ENCODE measurements at places on chromosomes 3 and 15.

DNA sequence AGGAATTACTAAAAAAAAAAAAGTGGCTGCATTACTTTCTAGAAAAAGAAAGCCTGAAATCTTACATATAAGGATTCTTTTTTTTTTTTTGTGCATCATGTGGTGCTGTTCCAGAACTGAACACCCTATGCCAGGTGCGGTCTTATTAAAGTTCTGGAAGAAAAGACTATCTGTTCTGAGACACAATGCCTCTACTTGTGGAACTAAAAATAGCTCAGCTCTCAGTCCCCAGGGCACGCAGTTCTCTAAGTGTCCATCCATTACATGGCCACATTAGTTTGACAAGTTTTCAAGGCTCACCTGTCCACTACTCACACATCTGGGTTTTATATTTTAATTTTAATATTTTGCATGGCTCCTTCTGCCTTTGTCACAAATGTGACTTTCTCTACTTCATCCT, 126.6 kb upstream of the ADAMTS9 start:
- DNase-seq, result no peak

DNA sequence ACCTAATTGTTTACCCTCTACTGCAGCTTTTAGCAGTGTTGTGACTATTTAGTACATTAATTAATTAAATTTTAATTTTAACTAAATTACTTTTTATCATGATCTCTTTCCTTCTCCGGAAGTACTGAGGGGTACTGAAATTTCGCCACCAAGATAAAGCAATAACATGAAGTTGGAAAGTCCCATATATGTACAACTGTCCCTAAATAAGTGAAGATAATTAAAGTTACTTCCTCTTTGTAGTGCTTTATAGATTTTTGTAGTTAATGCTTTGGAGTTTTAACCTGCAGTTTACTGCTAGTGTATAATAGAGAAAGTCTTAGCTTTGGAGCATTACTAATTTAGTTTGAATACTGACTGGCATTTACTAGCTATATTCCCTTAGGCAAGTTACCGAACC, 325.3 kb downstream of the NAALADL2 start:
- DNase-seq, result no peak

GRCh38 chr3:101577286-101577685, 3.3 kb downstream of the PCNP start:
- no peak for DNase-seq

DNA sequence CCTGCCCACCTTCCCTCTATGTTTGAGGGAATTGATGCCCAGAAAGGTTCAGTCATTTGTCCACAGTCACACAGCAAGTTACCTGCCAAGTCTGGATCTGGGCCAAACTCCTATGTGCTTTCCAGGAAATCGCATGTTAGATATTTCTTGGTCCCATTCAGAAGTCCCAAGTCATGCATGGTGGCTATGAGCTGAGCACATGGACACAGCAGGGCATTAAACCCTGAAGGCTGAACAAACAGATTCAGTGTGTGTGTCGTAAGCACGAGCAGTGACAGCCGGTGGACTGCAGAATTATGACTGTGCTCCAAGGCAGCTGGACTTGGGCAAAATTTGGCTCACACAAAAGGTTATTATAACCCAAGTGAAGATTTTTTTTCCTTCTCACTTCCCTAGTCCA, 11.4 kb upstream of the SLC6A6 start:
- no peak for DNase-seq

- DNase-seq, result no peak
Measured at GRCh38 chr3:188026191-188026968, 127.6 kb upstream of the LPP start.

- no peak for DNase-seq
Measured at GRCh38 chr3:80870476-80871041, 890.9 kb downstream of the GBE1 start.

DNA sequence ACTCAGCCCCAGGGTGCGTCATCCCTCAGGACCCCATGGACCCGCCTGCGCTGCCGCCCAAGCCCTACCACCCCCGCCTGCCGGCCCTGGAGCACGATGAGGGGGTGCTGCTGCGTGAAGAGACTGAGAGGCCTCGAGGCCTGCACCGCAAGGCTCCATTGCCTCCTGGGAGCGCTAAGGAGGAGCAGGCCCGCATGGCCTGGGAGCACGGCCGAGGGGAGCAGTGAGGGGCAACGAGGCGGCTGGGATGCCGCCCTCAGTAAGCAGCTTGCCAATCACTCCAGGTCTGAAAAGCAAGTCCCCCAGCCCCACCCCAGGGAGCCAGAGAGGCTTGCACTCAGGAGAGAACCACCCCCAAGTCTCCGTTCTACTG, 3.8 kb upstream of the MANF start:
- no peak for DNase-seq

- DNase-seq, result no peak
Measured at GRCh38 chr3:69214241-69214640, 91.8 kb upstream of the LMOD3 start.

DNA sequence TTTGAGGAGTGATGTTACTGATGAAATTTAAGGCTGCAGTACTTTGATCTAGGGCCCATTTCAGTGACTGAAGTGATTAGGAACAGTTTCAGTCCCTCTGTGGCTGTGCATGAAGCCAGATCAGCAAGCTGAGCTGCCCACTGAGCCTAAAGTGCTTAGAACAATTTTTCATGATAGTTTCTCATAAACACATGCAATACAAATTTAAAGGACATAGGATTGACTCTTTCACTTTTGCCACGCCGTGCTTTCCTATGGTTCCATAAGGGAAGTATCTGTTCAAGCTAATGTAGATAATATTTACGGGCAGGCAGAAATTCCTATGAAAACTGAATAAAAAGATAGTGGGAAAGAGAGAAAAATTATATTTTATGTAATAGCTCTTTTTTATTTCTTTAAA, 10.6 kb downstream of the ANKUB1 start:
- DNase-seq, result no peak

- DNase-seq, result no peak
Measured at GRCh38 chr3:63639806-63640205, 12.7 kb upstream of the SNTN start.

- DNase-seq, result no peak
Measured at GRCh38 chr15:42085236-42085605, 9.1 kb downstream of the PLA2G4D start.

DNA sequence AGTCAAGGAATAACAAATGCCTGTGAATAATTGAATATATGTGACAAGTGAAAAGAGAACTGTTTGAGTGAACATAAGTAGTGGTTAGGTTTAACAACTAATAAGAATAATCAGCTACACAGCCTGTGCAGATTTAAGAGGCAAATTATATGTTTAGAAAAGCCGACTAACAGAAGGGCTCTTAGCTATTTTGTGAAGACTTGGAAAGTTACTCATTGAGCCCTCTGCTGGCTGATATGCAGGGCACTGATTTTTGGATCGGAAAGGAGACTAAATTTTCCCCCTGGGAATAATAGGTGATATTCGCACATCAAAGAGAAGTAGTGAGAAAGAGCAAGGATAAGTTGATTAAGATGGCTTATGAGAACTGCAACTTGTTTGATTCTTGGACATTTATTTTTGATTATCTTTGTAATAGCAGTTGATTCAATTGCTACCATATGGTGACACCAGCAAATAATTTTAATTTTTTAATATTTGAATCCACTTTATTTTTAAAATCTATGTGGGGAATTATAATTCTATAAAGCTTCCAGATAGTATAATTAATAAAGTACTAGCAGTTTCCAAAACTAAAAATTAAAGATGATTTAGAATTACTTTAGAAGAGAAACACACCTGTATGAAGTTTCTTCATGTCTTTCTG, 156.2 kb downstream of the NLGN1 start:
- no peak for DNase-seq

DNA sequence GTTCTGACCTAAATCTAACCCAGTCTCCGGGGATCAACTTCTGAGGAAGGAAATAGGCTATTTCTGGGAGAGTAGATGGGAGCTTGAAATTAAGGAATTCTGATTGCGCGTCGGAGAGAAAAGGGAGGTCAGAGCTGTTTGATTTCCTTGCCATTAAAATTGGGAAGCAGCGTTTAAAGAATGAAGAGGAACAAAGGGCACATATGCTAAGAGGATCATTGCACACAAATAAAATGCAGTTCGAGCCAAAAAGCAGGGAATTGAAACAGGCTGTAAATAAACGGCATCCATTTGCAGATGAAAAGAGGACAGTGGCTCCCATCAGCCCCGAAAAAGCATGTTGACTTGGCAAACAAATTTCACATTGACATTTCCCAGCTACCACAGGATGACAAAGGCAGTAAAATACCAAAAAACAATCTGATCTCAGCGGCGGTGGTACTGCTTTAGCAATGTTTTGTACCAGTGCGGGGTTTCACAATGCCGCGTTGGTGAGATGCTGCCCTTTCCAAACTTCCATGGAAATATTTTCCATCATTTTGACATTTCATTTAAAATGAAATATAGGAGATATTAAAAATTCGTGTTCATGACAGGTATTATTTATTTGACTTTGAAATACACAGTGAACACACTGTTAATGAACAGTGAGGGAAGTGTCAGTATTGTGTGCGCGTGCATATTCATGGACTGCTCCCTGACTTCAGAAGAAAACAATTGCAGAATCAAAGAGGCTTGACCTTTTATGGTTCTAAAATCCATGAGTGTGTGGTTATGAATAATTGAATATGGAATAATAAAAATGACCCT, 108.8 kb downstream of the SQOR start:
- DNase-seq, result no peak

DNA sequence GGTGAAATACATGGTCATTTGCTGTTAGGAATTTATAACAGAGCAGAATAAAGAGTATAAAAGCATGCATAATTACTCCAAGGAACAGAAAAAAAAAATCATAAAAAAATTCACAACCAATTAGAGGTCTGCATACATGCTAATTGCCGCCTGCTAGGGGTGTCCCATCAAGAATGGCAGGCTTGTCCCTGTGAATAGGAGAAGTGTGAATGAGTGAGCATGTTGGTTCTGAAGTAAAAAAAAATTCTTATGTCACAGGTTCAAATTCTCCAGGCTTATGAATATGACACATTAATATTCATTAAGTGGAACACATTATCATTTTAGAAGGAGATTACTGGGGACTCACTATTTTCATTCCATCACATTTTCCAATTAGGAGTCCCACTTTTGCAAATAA, 822.7 kb downstream of the NTRK3 start:
- DNase-seq, result no peak

DNA sequence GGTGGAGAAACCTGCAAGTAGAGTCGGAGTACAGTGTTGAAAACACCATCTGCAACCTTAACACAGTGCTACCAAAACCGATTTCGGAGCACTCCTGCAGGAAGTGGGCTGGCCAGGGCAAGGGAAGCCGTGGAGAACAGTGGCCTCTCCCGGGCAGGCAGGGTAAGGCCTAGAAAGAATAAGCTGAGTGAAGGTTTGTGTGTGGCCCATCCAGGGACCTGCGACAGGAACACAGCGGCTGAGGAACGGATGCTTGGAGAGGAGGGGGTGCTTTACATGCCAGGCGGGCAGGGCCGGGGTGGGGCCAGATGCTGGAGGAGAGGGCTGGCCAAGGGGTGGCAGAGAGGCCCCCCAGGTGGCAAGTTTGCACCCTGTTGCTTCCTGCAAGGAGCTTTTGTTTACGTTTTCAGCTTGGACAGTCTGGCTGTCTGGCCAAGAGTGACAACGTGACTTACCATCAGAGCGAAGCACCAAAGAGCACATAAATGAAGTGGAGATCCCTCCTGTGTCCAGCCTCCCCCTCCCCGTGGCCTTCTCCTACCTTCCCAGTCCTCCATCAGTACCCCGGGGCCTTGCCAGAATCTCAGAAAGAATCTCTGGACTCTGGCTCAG, 156.5 kb downstream of the PGPEP1L start:
- DNase-seq, result peak; percentile 48
